ENCODE measurements at places on chromosomes 11 and 22.

GRCh38 chr11:113556036-113556435 is 80.8 kb upstream of the DRD2 start:
- DNase-seq, result no peak

DNA sequence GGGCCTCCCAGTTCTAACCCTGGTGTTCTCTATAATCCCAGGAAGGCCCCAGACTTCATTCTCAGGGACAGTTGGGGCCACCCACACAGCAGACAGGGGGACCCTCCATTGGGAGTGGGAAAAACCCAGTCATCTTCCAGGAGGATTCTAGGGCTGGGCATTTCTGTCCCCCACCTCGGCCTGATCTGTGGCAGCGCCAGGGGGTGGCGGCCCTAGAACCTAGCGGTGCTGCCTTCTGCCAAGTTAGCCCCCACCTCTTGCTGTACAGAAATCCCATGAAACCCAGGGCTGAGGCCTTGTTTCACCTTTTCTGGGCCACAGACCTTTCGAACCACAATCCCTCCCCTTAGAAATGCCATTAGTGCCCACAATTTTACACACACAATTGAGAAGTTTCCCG is 9.6 kb downstream of the CHST1 start:
- no peak for DNase-seq

DNA sequence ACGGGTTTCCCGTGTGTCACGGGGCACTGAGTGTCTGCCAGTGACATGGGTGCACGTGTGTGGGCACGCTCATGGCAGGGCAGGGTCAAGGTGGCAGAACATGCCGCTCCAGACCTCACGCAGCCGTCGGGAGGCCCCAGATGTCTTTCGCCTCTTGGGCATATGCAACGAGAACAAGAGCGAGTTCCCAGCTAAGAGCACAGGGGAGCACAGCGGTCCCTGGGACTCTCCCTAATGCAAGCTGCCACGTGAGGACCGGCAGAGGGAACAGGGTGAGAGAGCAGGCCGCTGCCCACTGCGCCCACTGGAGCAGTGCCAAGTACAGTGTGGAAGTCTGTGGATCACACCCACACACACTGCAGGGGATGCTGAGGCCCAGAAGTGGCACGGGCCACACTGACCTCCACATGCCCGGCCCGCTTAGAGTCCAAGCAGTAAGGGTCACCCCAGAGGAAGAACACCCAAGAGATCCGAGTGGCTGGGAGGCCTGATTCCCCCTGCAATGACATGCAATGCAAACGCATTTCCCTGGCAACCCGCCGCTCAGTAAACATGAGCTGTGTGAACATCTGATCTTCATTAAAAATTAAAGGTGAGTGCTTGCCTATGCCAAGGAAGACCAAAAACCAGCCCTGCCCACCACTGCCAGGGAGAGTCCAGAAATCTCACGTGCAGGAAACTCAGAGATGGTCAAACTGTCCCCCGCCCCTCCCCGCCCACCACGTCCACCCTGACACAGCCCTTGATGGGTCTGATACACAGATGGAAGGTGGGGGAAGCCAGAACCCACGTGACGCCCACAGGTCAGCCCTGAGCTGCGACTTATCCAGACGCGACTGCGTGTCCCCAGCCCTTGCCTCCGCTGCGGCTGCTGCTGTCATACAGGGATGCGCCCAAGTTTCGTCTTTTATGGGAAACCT is 11.7 kb downstream of the CERK start:
- DNase-seq, result no peak

DNA sequence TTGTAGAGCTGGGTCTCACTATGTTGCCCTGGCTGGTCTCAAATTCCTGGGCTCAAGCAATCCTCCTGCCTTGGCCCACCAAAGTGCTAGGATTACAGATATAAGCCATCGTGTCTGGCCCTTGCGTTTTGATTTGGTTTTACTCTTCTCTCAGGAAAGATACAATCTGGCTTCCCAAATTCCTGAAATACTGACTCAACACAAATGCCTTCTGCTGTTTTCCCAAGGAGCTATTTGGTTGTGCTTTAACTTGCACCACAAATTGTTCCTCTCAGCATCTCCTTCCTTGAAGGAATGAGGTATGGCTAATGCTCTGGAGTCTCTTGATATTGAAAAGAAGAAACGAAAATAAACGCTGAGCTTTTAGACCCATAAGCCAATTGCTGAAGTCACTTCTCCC is 110.0 kb upstream of the PAX6 start:
- DNase-seq, result no peak

DNA sequence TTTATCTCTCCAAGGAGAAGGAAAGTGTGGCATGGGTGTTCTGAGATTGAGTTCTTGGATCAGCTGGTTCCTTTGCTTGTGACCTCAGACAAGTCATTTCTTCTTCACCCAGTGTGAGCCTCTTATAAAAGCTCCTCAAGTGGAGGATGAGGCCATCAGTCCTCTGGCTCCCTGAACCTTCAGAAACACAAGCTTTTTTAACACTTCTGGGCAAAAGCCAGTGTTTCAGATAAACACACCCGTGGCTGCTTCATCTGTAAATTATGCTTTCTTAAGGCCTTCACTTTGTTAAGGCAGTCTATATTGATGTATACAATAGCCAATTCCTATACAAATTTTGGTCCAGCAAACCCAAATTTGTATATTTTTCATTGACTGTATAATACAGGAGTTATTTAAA is 179.9 kb downstream of the DBX1 start:
- DNase-seq, result no peak

DNA sequence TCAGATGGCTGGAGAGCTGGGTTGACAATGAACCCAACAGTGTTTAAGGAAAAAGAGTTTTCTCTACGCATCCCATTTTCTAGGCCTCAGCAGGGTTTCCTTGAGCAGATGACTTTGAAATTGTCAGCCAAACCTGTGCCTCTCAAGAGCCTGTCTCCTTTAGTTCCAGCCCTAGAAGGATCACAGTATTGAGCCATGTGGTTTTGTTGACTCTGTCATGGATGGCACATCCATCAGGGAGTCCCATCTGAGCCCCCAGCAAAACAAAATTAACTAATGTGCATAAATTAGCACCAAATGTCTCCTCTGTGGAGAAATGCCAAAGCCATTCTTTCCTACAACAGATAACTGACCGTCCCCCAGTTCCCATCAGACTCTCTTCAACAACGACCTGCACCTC is 103.8 kb upstream of the BLID start:
- no peak for DNase-seq

GRCh38 chr11:94084164-94084563 is 44.5 kb upstream of the PANX1 start:
- no peak for DNase-seq

GRCh38 chr22:18999008-18999407 is 62.9 kb upstream of the PRODH start:
- no peak for DNase-seq

DNA sequence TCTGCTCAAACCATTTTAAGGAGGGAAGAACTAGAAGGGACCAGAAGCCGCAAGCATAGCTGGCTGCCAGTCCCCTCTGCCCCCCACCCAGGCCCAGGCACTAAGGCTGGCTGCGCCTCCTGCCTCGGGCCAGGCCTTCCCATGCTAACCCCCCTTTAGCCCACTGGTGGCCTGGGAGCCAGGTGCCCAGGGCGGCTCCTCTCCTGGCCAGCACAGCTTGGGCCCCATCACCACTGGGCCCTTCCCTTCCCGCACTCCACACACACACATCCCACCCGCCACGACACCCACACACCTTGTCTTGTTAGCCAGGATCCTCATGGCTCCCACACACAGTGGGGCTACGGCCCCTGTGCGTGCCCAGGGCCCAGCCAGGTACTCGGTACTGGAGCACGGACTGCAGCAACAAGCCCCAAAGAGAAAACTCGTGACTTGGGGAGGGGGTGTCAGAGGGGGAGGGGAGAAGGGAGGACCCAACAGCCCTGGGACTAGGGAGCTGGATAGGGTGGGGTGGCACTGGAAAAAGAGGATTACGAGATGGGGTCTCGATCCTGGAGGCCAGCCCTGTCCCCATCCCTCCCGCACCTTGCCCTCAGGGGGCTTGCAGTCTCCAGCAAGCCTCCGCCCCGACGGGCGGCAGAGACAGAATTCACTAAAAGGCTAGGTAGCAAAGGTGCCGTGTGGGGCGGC is 16.0 kb downstream of the BCL9L start:
- no peak for DNase-seq

DNA sequence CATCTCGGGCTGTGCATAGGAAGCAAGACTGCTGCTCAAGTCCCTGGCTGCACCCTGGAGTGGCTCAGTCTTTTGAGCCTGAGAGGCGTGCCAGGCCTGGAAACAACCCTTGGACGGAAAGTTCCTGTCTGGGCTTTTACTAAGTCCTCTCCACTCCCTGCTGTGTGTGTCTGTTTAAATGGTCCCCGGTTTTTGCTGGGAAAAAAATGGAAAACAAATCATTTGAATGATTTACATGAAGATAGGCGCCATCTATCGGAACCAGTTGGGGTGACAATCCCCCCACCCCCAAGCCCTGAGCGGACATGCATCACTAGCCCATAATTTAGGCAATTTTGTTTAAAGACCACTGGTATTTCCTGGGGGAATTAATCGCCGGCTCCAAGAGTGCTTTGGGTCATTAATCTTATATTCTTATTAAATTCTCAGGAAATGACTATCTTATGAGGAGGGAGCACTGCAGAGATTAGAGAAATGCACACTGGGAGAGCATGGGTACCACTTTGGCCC is 2.7 kb upstream of the GAB2 start:
- peak; percentile 35 for DNase-seq

GRCh38 chr11:9016916-9017642 is 13.3 kb upstream of the NRIP3 start:
- no peak for DNase-seq

DNA sequence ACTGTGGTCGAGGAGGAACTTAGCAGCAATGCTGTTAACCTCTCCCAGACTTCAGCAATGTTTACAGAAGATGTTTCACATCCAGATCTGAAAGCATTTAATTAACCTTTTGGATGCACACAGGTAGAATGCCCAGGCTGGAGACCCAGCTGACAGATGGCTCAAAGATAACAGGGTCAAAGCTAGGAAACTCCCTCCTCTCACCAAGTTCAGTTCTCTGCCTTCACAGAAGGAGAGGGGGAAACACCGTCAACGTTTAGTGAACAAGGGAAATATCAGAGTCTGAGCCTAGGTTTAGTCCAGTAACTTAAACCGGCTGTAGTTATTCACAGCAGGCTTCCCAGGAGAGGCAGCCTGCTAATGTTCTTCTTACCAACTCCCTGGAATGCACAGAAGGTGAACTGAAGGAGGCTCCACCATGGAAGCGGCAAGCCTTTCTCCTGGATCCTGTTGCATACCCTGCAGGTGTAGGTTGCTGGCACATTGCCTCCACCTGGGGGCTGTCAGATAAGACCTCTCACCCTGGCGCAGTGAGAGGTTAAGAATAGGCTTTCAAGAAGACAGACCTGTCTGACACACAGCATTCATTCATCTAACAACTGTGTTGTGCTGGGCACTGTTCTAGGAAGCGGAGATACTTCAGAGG is 23.5 kb upstream of the ANKK1 start:
- no peak for DNase-seq

DNA sequence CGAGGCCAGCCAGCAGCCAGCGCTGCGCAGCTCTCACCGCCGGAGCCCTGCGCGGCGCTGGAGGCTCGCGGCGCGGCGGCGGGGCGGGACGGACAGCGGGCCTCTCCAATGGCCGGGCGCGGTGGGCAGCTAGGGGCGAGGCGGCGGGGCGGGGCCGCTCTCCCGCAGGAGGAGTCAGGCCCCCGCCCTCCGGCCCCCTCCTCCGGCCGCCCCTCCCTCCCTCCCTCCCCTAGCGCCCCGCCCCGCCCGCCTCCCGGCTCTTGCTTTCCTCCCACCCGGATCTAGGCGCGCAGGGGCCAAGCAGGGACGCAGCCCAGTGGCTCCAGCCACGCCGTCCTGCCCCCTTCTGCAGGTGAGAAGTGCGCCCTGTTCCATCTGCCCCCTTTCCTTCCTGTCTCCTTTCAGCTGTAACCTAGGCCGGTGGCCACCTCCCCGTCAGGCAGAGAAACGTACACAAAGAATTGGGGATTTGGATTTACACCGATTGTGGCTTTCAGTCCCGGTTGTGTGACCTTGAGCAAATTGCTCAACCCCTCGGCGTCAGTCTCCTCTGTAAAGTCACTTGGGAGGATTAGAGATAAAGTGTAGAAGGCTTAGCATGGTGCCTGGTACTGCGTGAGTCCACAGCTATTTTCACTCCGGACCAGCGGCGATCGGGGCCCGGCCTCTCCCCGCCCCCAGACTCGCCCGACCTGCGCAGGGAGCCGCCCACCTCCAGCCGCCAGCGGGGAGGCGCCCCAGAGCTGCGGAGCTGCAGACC is at the start of gene FZD4:
FZD4 (minus strand) TSS at position 35 of the 760 bp plus-strand sequence. CDS start 310 bp downstream, outside the sequence.
- DNase-seq, result peak; percentile 33

- DNase-seq, result no peak
Measured at GRCh38 chr11:16406226-16406625, 49.9 kb upstream of the SOX6 start.

- DNase-seq, result no peak
Measured at GRCh38 chr22:24541681-24542515, 13.0 kb downstream of the GUCD1 start.

Measured in CD4-positive, alpha-beta T cell treated with Interferon gamma for 1 hour (primary cell).